Stimulated activated CD8-positive, alpha-beta memory T cell treated with anti-CD3 and anti-CD28 coated beads, Interleukin-4, amount 100 ng/mL, for 1 hour (primary cell): ENCODE measurements at places on chromosomes 6 and 20.

DNA sequence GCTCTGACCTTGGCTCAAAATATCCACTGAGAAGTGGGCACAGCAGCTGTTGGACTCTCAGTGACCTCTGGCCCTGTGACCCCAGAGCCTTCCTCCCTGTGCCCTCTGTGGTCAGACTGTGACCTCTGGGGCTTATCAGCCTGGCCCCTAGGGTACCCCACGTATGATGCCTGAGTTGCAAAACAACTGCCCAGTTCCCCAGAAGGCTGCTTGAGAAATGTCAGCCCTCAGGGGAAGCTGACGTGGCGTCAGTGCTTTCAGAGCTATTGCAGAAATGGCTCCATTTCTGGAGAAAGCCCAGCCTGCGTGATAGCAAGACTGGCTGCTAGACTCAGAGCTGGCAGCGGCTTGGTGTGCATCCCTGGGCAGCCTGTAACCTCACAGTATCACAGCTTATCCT, 31.5 kb upstream of the TGM2 start:
- no peak for DNase-seq

GRCh38 chr6:31418251-31418650, 14.9 kb downstream of the MICA start:
- DNase-seq = no peak

- no peak for DNase-seq
These were observed 58.5 kb upstream of the PRSS16 start for GRCh38 chr6:27188885-27189418.

DNA sequence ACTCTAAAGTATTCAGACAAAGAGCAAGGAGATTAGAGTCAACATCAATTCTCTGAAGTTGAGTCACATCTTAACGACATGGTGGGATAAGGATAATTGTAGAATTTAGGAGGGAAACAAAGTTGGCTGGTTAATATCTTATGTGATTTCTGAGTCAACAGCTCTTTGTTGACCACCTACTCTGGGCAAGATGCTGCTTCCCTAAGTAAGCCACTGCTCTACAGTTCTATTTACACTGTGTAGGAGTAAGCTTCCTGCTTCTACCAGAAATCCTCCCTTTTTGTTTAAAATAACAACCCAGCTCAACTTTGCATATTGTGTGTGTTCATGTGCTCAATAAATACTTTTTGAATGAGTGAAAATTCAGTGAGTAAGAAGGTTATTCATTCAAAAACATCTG, 3.1 kb downstream of the HS3ST5 start:
- DNase-seq = no peak

DNA sequence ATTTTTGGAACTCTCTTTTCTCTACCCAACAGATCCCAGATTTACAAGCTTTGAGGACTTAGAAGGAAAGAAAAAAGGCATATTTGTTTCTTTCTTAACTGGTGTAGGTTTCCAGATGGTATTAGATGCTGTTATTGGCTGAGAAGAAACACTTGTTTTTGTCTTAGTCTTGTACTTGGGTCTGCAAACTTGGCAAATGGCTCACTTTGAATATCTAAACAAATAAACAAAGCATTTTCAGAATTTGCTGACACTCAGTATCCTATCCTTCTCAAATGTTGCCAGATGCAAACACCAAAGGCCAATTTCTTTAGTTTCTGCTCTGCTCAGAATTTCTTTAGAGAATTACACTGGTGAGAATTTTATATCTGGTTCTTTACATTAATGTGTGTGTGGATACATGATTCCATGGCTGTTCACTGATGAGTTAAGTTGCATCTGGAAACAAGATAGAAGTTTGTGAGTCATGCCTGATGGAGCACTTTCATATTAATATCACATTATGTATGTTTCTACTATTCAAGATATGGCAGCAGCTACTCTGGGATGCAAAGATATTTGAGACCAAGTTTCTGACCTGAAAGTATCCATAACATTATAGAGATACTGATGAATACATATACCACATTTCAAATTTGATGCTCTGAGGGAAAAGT, 43.7 kb upstream of the CEP162 start:
- no peak for DNase-seq

GRCh38 chr6:107786709-107787588, 37.2 kb downstream of the SCML4 start:
- DNase-seq = no peak

DNA sequence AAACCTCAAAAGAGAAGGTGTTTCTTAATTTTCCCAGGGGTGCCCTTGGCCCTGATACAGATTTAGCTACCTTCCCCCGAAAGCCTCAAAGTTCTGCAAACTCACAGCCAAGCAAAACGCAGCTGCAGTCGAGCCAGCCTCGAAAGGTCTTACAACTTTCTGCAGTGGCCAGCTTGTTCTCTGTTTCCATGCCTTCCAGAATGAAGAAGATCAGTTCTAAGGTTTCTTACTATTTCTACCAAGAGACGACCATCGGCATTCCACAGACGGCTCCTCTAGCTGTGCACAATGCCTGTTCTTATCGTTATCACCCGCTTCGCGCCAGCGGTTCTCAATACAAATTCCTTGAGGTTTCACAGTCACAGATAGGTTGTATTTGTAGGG, 28.5 kb upstream of the CCR6 start:
- no peak for DNase-seq

- no peak for DNase-seq
These were observed 812 bp downstream of the SLC9A8 start for GRCh38 chr20:49813305-49813974.

- no peak for DNase-seq
These were observed 24.9 kb upstream of the PAQR8 start for GRCh38 chr6:52336919-52337561.

DNA sequence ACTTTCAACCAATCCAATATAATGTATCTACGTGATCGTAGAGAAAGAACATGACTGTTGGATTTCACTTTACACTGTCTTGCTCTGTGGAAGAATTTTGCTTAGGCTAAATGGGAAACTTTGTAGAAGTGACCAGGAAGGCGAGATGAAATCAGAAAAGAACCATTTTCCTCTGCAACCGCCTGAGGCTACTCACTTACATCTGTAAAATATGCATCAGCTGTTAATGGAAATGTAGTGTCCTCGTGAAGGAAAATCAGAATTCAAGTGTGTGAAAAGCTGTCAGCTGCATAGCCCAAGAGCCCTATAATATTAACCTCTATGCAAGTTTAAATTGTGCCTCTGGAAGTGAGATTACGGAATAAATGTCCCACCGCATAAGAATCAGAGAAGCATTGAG, 277.9 kb downstream of the C6orf118 start:
- DNase-seq = no peak

DNA sequence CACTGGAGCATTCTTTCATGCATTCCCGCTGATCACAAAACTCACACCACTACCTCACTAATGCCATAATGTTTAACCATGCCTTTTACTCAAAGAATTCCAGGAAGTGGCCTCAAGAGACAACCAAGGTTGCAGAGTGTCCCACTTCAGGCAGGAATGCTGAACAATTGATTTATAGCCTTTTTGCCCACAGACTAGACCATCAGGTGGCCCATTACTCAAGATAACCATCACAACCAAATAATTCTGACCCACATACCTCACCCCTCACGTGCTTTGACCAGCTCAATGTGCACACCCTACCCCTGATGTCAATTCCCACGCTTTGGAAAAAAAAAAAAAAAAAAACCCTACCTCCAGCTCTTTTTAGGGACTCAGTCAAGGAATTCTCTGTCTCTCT, 220.6 kb upstream of the UFL1 start:
- no peak for DNase-seq

GRCh38 chr6:161333410-161333809, 59.5 kb upstream of the AGPAT4 start:
- no peak for DNase-seq

DNA sequence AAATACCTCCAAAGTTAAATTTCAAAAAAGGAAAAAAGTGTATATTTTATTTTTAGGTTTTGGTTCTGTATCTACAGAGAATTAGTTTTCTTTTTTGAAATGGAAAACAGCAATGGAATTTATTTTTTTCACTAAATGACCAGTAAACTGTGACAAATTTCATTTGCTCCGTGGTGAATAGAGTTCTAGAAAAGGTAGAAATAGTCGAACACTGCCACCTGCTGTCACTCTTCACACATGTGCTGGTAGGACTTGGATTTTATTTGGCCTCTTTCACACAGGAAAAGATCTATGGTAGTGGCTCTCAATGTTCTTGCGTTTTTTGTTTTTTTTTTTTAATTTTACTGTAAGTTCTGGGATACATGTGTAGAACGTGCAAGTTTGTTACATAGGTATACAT, 312.5 kb downstream of the EYA4 start:
- DNase-seq = no peak

DNA sequence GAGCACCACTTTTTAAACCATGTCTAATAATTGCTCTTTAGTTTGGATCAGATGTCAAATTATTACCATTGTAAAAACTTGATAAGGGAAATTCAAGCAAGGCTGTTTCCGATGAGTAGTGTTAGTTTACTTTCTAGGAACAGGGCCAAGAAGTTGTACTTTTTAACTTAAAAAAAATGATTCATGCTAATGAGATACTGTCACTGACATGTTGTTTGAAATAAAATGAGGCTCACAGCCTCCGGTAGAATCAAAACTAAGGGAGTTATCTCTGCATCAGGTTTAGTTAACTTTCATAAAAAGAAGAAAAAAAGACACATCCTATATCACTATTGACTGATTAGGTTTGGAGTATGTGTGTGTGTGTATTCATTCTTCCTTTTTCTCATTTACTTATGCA, 55.2 kb upstream of the SUPT3H start:
- no peak for DNase-seq

DNA sequence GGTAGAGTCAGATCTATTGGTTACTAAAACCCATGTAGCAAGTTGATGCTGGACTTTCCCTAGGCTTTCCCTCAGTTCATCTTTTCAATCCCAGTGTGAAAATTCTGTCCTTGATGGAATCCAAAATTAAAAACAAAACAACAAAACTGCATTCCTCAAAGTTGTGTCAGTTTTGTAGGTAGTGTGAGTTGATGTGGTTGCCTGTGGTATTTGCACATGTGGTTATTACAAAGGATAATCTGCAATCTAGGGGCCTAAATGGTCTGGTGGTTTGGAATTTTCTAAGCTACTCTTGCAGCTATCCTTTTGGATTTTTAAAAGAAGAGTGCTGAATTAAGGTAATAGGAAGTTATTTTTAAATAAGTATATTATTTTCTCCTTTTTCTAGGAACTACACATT, 132.2 kb upstream of the SCGN start:
- no peak for DNase-seq

GRCh38 chr6:47729019-47729418, 30.6 kb downstream of the ADGRF4 start:
- no peak for DNase-seq

DNA sequence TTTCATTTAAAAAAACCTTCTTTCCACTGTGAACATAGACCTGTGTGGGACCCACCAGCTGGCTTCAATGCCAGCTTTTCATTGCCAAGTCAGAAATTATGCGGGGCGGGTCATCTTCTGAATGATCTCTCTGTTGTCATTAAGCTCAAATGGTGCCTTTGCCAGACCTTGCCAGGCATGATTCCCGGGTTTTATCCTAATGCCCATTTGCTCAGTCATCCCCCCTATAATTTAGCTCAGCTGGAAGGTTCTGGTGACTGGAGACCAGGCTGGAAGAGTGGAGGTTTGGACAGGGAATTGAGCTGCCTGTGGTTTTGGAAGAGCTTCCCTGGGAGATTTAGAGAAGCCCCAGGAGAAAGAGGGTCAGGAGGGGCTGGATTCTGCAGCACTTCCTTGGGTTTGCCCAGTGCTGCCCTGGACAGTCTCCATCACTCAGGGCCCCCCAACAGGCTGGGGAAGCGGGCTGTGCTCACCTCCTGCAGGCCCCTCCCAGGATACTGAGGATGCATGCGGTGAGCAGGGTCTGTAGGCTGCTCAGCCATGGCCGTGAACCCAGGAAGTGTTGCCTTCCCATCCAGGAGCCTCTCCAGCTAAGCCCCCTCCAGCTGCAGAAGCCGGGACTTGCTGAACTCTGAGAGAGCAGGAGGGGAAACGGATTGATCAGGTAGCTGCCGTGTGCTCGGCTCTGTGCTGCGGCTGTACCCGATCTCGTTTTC, 273.0 kb downstream of the CDH4 start:
- no peak for DNase-seq

DNA sequence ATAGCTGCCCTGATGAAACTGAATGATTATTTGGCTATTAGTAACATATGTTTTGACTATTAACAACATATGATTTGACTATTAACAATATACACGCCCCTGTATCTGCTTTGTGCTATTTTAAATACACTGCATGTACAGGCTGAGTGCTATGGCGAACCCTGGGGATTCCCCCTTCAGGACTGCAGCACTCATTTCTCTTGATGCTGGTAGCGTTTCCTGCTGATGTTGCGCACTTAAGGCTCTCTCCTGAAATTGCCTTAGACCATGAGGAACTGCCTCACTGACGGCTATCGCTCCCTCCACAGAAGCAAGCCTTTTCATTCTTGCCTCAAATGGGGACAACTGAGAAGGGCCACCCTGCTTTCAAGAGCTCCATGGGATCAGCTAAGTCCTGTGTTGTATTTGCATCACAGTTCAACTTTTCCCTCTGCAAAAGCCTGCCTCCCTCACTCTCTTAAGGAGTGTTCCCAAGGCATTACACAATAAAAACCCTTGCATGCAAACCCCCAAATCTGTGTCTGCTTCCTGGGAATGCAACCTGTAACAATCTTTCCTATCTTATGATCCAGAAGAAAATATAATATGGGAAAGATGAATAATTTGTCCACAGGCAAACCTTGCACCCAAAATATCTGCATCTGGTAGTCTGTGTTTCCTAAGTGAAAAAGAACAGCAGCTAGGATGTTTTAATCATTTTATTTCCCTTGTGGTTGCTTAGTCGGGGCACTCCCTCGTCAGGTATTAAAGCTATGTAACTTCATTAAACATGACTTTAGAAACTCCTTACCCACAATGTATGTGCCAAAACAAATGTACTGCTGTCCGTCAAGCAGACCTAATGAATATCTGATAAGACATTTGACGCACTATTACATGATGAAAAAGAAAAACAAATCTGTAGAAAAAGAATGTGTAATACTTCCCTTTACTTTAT, 456.4 kb downstream of the COL12A1 start:
- no peak for DNase-seq

GRCh38 chr20:31559704-31560093, 45.4 kb upstream of the ID1 start:
- no peak for DNase-seq

DNA sequence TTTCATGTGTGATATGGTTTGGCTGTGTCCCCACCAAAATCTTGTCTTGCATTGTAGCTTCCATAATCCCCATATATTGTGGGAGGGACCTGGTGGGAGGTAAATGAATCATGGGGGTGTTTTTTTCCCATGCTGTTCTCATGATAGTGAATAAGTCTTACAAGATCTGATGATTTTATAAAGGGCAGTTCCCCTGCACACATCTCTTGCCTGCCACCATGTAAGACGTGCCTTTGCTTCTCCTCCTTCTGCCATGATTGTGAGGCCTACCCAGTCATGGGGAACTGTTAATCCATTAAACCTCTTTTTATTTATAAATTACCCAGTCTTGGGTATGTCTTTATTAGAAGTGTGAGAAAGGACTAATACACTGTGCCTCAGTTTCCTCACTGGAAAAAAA, 4.2 kb upstream of the IL22RA2 start:
- DNase-seq = no peak

- no peak for DNase-seq
These were observed 26.2 kb upstream of the SLC35D3 start for GRCh38 chr6:136895901-136896300.

- DNase-seq = no peak
These were observed 2.6 kb downstream of the RPS10 start for GRCh38 chr6:34423254-34423653.

- DNase-seq = no peak
These were observed 53.8 kb upstream of the CCDC28A start for GRCh38 chr6:138719744-138720143.
